ENCODE measurements at places on chromosomes 7 and 10.

DNA sequence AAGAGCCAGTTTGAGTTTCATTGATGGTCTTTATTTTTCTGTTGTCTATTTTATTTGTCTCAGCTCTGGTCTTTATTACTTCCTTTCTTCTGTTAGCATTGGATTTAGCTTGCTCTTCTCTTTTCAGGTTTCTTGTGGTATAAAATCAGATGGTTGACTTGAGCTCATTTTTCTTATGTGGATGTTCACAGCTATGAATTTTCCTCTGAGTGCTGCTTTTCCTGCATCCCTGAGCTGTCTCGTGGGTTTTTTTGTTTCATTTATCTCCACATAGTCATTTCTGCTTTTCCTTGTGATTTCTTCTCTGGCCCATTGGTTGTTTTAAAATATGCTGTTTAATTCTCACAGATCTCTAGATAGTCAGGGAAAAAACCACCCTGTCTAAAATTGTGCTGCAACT, 19.7 kb downstream of the ADGRA1 start:
- DNase-seq: no peak

GRCh38 chr7:141864765-141865447, 23.6 kb upstream of the PRSS37 start:
- DNase-seq: no peak

DNA sequence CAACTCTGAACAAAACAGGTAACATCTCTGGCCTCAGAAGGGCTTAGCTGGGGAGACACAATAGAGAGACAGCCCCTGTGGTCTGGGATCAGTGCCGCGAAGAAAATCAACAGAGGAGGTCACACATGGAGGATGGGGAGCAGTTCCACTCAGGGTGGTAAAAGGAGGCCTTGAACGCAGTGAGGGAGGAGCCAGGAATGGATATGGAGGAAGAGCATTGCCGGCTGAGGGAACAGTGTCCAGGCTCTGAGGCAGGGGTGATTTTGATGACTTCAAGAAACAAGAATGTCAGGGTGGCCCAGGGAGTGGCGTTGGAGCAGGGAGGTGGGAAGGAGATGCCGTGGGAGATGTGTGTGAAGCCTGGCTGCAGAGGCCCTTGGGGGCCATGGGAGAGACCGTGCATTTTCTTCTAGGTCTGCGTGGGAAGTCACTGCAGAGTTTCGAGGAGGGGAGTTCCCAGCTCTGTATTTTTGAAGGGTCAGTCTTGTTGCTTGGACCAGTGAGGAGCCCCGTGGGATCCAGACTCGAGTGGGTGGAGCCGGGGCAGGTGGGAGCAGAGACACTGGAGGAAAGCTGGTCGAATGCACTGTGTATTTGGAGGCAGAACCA, 35.7 kb upstream of the SH2D4B start:
- no peak for DNase-seq

DNA sequence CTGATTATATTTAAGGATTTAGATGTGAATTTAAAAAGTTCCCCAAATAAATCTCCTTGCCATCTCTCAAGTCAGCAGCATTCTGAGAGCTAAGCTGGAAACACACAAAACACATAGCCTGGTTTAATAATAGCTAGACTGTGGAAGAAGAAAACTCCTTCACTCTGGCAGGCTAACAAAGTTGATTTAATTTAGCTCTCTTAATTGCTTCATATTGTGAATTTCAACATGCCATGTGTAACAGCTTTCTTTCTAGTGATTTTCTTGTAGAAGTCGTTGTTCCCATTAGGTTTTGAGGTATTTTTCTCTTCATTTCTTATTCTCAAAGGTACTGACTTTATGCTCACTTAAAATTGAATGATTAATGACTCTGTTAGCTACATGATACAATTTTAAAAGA, 216.8 kb upstream of the AKR1E2 start:
- DNase-seq: no peak

GRCh38 chr7:45173596-45174327, 16.2 kb downstream of the RAMP3 start:
- DNase-seq: no peak

- no peak for DNase-seq
These were observed 36.0 kb upstream of the LAMB1 start for GRCh38 chr7:108038986-108039385.

GRCh38 chr7:30617359-30617758, 22.7 kb downstream of the GARS1 start:
- no peak for DNase-seq

GRCh38 chr7:136130511-136131303, 153.5 kb upstream of the MTPN start:
- no peak for DNase-seq
